ENCODE measurements at places on chromosomes 1 and 21.

- DNase-seq: peak; percentile 72
Measured at GRCh38 chr1:235160383-235160956, 580 bp downstream of the RBM34 start.

DNA sequence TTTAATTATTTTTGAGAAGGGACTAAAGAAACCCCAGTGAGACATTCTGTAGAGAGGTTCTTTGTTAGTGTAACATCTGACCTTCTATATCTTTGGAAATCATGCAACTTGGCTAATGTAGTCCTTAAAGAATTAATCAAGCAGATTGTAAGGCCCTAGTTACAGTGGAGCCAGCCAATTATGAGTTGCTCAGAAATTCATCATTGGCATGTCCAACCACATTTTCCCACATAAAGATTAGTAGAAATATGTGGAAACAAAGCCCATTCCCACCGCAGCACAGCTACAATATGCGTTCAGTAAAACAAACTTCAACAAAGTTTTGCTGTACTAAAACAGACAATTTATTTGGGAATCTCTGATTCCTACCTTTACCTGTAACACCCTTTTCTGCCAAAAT is 27.8 kb downstream of the WNT2B start:
- no peak for DNase-seq

- peak; percentile 10 for DNase-seq
Measured at GRCh38 chr1:31723828-31724359, 20.1 kb upstream of the COL16A1 start.

GRCh38 chr1:72434070-72434469 is 151.7 kb upstream of the NEGR1 start:
- no peak for DNase-seq

DNA sequence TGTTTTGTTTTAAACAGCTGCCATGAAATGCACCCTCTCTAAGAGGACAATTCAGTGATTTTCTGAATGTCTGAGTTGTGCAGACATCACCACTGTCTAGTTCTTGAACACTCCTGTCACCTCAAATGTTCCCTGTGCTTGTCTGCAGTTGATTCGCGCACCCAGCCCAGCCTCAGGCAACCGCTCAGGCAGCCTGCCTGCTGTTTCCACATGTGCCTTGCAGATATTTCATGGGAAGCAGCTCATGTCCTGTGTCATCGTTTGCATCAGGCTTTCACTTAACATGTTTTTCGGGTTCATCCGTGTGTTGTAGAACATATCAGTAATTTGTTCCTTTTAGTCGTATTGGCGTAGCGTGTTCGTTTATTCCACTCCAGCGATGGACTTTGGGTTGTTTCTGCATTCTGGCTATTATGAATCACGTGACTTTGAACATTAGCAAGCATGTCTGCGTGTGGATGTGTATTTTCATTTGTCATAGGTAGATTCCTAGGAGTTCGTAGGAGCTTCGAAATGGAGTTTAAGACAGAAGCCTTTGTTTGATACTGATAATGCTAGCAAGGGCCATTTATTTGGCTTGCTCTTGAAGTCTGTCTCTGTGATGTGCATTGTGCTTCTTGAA is 12.1 kb downstream of the ADARB1 start:
- peak; percentile 28 for DNase-seq

- no peak for DNase-seq
Measured at GRCh38 chr1:2441746-2442145, 29.4 kb upstream of the PEX10 start.

DNA sequence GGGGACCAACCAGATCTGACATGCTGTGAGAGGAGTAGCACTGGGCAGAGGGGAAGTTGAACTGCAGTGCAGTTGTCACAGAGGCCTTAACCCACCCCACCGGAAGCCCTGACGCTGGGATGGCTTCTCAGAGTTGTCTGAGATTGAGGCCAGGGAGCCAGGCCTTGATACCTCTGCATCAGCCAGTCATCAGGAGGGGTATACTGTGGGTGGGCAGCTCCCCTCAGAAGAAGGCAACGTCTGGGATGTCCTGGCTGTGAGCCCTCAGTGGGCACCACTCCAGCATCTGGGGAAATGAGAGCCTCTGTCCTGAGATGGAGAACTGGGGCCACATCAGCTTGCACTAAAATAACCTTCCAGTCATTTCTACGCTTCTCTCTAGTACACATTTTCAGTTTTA is 47.9 kb upstream of the BCAR3 start:
- DNase-seq: no peak

GRCh38 chr1:9706178-9706577 is 54.6 kb downstream of the PIK3CD start:
- DNase-seq: no peak
